A549 treated with ZK216348 at 1 μM for 4 hours (cell line): ENCODE measurements at places on chromosomes 12 and 14. TPM values are rescaled to one million over a fixed set of nuclear protein-coding genes. Genes with fewer than 3 reads are reported as not detected.

MGP gene
- total RNA-seq: 0.45 TPM in 1 of 5 replicates, not detected in the others

KRT6C gene
- not detected in 5 replicates for total RNA-seq

PLEK2 gene
- 18.2 to 25.9 TPM (median 20.9 TPM) in 5 replicates for total RNA-seq

GALNT6 gene
- 2.3 to 4.5 TPM (median 3.6 TPM) in 5 replicates for total RNA-seq

IRAK3 gene
- total RNA-seq: 0.27 to 0.93 TPM (median 0.40 TPM) in 5 replicates

DAO gene
- not detected in 5 replicates for total RNA-seq

GPX2 gene
- 179 to 281 TPM (median 196 TPM) in 5 replicates for total RNA-seq

HRK gene
- 0.80 to 1.1 TPM (median 0.94 TPM) in 5 replicates for total RNA-seq

CD163L1 gene
- total RNA-seq: 0.16 to 0.51 TPM (median 0.20 TPM) in 5 replicates

ANKS1B gene
- 0.38 to 1.4 TPM (median 0.45 TPM) in 5 replicates for total RNA-seq
